Nucleus accumbens (tissue), 56 donors: ENCODE measurements at places on chromosomes 3 and 15.

DNA sequence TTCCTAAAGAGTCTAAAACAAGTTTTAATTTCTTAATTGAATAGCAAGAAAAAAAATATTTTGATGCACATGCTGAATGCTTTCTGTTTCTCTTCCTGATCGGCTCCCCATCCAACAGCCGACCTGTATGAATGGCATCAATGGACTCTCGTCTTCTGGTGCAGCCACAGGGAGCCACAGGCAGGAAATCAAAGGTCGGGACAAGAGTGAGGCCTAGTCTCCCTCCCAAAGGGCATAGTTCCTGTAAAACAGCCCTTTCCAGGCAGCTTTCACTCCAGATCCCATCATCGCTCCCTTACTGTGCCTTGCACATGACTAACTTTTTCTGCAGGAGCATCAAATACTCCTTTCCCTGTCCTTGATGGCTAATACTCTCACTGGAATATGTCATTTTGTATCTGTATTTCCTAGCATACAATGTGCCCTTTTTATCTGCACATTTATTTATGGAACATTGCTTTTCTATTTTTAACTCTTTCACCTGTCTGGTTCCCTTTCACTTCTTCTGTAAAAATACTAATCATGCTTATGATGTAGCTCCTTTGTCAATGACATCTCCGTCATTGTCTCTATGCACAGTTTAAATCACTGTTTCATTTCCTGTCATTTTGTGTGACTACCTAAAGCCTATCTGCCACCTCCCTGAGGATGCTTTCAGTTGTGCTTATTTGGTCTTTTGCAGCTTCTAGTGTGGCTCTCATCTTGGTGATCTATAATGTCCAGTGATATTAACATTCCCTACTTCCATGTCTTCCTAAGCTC lies 326.2 kb downstream of the CTNNB1 start:
- DNase-seq: no peak

- no peak for DNase-seq
These were observed 13.5 kb upstream of the ZFYVE19 start for GRCh38 chr15:40793216-40793989.

- peak; percentile 47 for DNase-seq
These were observed at the start of gene PEX5L for GRCh38 chr3:180036671-180037455. Gene PEX5L, minus strand, starts transcription at chr3:180036937. Its CDS starts 338 bp downstream, at chr3:180036599.

DNA sequence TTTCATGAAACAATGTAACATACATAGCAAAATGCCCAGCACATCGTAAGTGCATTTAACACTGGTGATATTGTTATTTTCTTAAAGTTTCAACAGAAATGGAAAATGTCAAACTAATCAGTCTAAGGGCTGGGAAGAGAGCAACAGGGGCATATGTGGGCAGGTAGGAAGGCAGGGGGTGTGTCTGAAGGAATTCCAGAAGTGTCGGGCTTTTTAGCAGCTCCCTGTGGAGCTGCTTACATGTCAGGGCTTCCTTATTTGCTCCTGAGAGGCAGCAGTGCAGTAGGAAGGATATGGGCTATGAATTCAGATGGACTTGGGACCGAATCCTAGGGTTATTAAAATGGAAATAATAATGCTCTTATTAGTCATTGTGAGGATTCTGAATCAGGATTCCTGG lies 311.6 kb downstream of the CLSTN2 start:
- DNase-seq: no peak

- no peak for DNase-seq
These were observed 111.9 kb downstream of the SLC9A9 start for GRCh38 chr3:143736205-143736997.
